ENCODE measurements at places on chromosomes 12 and 14.

- peak; percentile 97 for DNase-seq
These were observed 170.1 kb upstream of the PWP1 start for GRCh38 chr12:107515446-107515958.

- peak; percentile 28 for DNase-seq
These were observed 49.6 kb upstream of the RASSF3 start for GRCh38 chr12:64560396-64561301.

DNA sequence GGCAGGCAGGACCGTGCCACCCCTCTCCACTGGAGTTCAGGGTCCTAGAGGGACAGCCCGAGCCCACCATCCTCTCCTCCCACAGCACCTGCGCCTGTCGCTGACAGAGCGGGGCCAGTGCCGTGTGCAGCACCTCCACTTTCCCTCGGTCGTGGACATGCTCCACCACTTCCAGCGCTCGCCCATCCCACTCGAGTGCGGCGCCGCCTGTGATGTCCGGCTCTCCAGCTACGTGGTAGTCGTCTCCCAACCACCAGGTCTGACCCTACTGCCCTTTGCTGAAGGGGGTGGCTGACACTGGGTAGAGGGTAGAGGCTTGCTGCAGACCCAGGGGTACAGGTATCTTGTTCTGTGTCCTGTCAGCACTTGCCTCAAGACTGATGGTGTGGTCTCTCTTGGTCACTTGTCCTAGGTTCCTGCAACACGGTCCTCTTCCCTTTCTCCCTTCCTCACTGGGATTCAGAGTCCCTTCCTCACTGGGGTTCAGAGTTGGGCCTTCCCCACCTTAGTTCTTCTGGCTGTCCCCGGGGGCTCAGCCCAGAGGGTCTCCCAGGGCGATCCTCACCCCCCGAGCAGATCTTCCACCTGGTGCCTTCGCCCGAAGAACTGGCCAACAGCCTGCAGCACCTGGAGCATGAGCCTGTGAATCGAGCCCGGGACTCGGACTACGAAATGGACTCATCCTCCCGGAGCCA lies 42.0 kb downstream of the SH2B3 start:
- no peak for DNase-seq

GRCh38 chr12:128767518-128767917 lies 56.2 kb downstream of the SLC15A4 start:
- no peak for DNase-seq

- peak; percentile 66 for DNase-seq
These were observed 164.8 kb upstream of the NRXN3 start for GRCh38 chr14:78005325-78005724.

GRCh38 chr14:66496188-66496807 lies 10.1 kb downstream of the CCDC196 start:
- no peak for DNase-seq

DNA sequence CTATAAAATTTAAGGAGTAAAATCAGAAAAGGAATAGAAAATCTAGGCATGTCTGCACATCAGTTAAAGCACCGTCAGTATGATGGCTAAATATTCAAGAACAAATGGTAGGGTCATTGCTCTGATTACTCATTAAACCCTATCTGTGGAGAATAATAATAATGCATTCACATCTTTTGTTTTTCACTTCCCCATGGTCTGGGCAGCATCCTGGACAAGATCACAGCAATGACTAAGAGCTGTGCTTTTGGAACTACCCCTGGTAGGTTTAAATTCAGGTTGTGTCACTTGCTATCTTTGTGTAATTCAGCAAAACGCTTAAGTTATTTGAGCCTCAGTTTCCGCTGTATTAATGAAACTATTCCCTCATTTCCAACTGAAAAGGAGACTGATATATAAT lies 33.1 kb downstream of the C12orf42 start:
- no peak for DNase-seq

Measured in RCC 7860 (cell line).